Stimulated activated CD8-positive, alpha-beta memory T cell treated with anti-CD3 and anti-CD28 coated beads, Interleukin-4, amount 100 ng/mL, for 1 hour (primary cell): ENCODE measurements at places on chromosomes 5 and 9.

GRCh38 chr9:131525643-131526565 is 5.2 kb downstream of the UCK1 start:
- no peak for DNase-seq

DNA sequence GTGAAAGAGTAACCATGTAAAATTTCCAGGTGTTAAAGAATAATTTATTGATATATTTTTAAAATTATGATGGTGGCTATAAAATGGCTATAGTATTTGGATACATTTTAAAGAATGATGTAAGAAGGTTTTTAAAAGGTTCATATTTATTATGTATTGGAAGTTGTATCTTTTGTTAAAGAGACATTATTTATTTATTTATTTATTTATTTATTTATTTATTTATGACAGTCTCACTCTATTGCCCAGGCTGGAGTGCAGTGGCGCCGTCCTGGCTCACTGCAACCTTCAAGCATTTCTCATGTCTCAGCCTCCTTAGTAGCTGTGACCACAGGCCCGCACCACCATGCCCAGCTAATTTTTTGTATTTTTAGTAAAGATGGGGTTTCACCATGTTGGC is 89.5 kb upstream of the LHFPL2 start:
- DNase-seq, result no peak

- no peak for DNase-seq
Measured at GRCh38 chr5:38426490-38426889, 130.0 kb downstream of the LIFR start.

DNA sequence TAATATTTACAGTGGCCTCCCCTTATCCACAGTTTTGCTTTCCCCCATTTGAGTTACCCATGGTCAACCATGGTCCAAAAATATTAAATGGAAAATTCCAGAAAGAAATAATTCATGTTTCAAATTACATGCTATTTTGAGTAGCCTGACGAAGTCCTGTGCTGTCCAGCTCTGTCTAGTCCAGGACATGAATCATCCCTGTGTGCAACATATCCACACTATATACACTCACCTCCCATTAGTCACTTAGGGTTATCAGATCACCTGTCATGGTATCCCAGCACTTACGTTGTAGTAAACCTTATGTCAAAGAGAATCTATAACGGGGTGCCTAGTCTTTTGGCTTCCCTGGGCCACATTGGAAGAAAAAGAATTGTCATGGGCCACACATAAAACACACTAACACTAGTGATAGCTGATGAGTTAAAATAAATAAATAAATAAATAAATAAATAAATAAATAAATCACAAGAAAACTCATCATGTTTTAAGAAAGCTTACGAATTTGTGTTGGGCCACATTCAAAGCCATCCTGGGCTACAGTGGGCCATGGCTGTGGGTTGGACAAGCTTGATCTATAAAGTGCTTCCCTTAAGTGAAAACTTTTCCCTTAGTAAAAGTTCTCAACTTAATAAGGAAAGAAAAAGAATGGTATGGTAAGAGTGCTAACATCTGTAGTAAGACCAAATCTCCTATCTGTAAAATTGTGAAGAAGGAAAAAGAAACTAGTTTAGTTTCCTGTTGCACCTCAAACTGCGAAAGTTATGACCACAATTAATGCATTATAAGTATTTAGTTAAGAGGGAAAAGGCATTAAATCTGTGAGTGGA is 15.9 kb upstream of the OMD start:
- DNase-seq, result no peak

- DNase-seq, result no peak
Measured at GRCh38 chr5:90675222-90675621, 116.6 kb downstream of the ADGRV1 start.

DNA sequence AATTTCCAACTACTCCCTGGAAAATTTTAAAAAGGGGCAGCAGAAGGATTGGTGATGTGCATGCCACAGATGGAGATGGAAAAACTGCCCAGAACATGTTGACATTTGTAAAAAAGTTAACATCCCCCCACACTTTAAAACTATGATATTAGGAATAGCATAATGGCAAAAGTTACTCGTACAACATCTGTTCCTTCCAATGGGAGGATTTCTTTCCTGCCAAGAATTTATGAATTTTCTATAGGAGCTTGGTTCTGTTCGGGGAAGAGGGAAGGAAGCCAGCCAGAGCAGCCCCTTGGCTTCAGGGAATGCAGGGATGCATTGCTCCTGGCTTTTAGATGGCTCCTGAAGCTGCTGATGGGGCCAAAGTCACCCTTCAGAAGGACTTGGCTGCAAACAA is 22.7 kb downstream of the KLF4 start:
- no peak for DNase-seq

- DNase-seq, result no peak
Measured at GRCh38 chr5:150486402-150487198, 21.3 kb upstream of the NDST1 start.

DNA sequence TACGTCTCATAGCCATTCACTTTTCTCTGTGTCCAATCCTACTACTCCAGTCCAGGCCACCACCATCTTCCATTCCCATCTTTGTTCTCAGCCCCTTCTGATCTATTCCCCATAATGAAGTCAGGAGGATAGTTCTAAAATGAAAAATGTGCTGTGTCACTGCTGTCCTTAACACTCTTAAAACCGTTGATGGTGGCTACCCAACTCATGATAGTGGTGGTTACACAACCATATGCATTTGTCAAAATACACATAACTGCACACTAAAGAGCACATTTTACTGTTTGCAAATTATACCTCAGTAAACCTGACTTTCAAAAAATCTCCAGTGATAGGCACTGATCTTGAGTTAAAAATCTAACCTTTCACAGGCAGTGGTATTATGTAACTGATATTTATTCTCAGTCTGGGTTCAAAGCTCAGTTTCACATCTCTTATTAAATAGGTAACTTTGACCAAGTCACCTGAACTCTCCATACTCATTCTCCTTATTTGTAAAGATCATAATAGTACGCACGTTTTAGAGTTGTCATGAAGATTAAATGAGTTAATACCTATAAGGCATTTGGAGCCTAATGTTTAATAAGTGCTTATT is 24.6 kb upstream of the ADRB2 start:
- no peak for DNase-seq

DNA sequence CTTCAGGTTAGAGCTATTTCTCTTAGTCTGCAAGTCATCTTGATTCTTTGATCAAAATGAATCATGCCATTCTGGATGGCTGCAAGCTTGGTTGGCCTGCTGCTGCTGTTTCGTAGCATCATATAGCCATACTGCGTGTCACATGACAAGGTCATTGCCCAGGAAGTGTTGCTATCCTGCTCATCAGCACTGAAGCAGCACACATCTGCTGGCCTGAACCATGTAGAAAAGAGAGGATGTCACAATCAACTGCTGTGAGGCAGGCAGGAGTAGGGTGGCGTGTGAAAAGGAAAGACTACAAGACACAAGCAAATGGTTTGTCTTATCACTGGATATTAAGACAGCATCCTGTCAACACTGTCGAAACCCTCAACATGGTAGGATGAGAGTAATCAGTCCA is 376.7 kb upstream of the RORB start:
- no peak for DNase-seq

GRCh38 chr5:174347183-174347582 is 301.7 kb downstream of the NSG2 start:
- DNase-seq, result no peak

DNA sequence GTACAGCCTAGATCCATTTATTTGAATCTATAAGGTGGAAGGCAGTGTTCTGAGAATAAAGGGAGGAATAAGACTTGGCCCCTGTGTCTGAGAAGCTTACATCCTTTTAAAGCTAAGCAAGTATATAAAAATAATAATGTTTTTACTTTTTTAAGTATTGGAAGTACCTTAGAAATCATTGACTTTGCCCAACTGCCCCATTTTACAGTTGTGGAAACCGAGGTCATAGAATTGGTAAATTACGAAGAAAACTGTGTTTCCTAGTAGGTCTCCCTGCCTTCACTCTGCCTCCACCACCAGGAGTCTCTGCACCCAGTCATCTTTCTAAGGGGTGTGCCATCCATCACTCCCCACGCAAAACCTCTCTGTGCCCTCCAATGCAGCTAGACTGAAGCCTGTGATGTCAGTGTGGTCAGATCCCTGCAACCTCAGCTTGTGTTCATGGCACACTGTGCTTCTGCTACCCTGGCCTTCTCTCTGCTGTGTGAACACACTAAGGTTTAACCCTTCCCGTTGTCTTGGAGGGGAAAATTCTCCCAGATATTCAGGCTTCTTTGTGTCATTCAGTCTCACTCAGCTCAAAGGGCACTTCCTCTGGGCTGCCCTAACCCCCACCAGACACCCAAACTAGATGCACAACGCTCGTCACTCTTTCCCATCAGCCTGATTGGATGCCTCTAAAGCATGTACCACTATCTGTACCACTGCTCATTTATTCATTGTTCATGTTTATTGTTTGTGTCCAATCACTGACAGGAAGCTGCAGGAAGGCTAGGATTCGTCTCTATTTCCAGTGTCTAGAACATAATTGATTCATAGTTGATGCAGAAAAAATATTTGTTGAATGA is 18.2 kb downstream of the ADRB2 start:
- no peak for DNase-seq

- no peak for DNase-seq
Measured at GRCh38 chr9:134612309-134612708, 29.3 kb upstream of the COL5A1 start.
